ENCODE measurements at places on chromosomes 4 and X. TPM values are rescaled to one million over a fixed set of nuclear protein-coding genes. Genes with fewer than 3 reads are reported as not detected.

The TMEM271 gene
- not detected for total RNA-seq

The FAT4 gene
- 19.5 TPM for total RNA-seq

The PAGE1 gene
- total RNA-seq, result not detected

The BEX5 gene
- 4.9 TPM for total RNA-seq

The NDNF gene
- total RNA-seq, result 489 TPM

All from left lung (tissue), 14 donors.